ENCODE measurements at places on chromosomes 5 and 9.
A peak's percentile ranks its signal among the peaks of the same experiment; 100 is the strongest.

- no peak for DNase-seq
Observed at GRCh38 chr5:131671994-131672655, 37.1 kb upstream of the RAPGEF6 start.

GRCh38 chr9:129551393-129551973 is 69.4 kb downstream of the C9orf50 start:
- no peak for DNase-seq

DNA sequence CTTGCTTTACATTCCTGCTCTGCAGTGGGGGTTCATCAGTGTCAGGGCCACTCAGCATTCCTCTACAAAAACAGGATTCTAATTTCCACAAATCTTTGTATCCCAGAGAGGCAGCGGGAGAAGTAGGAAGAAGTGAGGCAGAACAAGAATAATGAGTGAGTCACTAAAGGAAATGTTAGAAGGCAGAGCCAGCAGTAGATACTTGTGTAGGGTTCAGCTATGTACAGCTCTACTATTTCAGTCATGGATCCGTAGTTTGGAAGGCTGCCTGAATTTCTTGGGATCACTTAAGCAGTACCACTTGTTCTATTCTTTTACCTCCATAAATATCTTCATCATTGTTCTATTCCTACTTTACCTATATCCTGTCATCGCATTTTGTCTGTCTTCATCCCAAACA is 246.3 kb upstream of the TLE4 start:
- DNase-seq: no peak

GRCh38 chr9:102087141-102087540 is 348.7 kb upstream of the GRIN3A start:
- no peak for DNase-seq

DNA sequence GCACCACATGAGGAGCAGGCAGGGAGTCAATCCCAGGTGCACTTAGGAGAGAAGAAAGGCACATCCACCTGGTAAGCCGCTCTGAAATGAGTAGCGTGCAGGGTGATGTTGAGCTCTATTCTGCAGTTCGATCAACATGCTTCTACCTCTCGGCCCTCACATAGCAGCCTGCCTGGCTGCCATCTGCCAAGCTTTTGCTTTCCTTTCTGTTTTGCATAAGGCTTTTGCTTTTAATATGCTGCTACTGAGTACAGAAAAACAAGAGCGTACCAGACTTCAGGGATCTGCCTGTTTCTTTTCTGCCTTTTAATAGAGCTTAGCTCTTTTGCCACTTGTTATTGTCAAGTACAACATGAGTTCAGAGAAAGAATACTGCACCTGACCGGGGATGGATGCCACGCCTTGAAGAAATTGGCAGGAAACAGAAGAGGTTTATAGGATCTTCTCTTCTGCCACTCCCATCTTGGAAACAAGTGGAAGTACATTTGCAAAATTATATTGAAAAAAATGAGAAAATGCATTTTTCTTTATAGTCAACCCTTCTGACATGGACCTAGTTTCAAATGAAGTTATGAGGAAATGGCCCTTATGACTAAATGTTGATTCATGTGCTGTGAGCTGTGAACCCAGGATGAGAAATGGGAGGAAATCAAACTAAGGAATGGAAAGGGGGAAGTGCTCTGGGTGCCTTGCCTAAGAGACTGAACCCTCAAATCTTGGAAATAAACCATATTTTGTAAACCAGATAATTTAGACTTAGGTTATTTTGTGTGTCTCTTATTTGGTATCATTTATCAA is 4.0 kb upstream of the FCHO2 start:
- no peak for DNase-seq

DNA sequence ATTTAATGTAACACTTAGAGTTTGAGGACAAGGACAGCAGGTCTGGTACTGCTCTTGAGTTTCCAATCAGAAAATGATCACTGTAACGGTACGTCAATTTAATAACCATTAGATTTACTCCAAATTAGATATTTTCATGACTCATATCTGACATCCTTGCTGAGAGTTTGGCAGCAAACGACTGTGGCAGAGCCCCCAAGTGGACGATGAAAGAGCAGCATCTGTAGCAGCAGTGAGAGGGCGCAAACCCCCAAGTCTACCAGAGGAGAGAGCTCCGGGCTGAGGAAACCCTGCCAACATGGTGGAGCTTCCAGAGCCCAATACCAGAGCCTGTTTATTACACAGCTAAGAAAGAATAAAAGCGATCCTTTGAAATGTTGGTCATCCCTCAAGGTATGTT is 73.2 kb upstream of the EPB41L4A start:
- peak; percentile 10 for DNase-seq

DNA sequence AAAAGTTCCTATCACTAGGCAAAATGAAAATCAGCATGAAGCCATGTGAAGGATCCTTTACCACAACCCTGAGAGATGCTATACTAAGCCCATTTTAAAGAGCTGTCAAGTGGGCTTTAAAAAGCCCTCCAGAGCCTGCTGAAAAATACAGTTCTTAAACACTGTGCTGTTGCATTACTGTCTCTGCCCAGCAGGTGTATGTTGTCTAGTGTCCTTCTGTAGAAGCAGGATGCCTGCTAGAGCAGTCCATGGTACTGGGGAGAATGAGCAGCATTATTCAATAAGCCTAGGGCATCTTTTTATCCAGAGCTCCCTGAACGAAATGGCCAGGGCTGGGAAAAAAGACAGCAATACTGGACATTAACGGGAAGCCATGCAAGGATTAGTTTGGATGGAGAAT is 126.2 kb upstream of the PLCXD3 start:
- no peak for DNase-seq

DNA sequence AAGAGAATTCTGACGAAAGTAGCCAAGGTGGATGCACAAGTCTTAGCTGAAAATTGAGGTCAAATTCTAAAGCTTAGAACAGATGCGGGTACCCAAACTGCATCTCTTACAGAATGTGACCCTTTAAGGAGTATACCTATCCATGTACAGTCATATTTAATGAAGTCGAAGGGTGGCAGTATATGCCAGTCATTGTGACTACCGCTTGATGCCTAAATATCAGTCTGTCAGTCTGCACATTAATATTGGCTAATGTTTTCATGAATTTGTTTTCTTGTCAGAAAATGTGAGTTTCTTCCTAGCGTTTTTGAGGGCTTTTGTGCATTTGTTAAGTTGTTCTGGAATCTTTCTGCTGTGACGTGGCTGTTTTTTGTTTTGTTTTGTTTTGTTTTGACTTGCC is 264.5 kb upstream of the ELAVL2 start:
- DNase-seq: no peak

GRCh38 chr9:68653141-68653595 is 51.9 kb upstream of the PIP5K1B start:
- DNase-seq: peak; percentile 48

GRCh38 chr5:137667341-137667740 is 68.5 kb downstream of the KLHL3 start:
- no peak for DNase-seq

- no peak for DNase-seq
Observed at GRCh38 chr5:163567811-163568210, 62.4 kb downstream of the MAT2B start.

DNA sequence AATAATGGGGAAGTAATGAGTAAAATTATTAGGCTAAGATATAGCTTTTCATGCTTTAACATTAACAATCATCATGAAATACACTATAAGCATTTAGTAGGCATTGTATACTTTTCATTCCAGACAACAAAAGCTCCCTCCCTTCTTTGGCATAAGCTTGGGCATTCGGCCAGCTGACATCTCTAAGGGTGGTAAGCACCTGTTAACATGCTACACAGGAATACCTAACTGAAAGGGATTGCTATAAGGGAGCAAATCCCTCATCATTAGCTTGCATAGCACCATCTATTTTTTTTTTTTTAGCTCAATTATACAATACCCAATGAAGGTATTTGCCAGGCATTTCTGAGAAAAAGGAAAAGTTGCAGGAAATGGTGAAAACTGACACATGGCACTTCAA is 16.6 kb downstream of the STRBP start:
- DNase-seq: no peak

DNA sequence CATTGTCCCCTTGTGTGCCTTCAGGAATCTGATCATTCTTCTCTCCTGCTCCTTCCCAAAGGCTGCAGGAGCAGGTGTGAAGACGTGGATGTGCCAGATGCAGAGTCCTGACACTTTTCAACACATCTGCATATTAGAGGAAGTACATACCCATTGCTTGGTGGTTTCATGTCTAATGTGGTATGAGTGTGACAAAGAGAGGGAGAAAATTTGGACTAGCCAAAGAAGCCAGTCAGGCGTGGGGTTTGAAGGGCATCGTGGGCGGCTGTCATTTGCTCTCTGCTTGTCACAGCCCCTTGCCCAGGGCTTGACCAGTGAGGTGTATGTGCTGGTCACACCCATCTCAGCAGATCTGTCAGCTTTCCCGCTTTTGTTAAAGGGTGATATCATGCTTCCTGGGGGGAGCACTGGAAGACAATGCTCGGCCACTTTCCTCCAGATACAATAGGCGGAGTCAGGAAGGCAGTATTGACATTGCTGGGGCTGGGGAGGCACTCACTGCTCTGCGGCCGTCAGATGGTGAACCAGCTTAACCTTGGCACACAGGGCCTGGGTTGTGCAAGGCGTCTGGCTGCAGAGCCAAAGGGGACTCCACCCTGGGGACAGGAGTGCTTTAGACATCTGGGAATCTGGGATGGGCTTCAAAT is 8.6 kb downstream of the TEK start:
- DNase-seq: no peak

GRCh38 chr5:58314356-58315210 is 145.3 kb downstream of the PLK2 start:
- no peak for DNase-seq

- no peak for DNase-seq
Observed at GRCh38 chr5:41368158-41368557, 142.2 kb downstream of the PLCXD3 start.

GRCh38 chr5:96079075-96079474 is 117.4 kb upstream of the ELL2 start:
- DNase-seq: peak; percentile 43

GRCh38 chr5:170805666-170806065 is 22.1 kb downstream of the GABRP start:
- no peak for DNase-seq

- no peak for DNase-seq
Observed at GRCh38 chr5:129098488-129099183, 4.1 kb downstream of the ISOC1 start.

- no peak for DNase-seq
Observed at GRCh38 chr5:140037012-140037411, 6.1 kb downstream of the NRG2 start.

DNA sequence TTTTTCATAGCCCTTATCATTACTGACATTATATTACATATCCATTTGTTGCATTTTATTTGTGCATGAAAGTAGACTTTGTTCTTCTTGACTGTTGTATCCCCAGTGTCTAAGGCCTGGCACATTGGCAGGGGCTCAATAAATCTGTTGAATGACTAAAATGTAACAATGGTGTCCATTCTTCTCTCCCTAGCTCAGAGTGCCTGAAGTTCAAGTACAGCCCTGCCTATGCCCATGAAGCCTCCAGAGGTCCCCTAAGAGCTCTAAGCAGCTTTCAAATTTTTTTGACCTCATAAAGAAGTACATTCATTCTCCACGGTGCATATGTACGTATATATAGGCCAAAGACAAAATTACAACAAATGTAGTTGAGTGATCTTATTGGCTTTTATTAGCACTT is 4.2 kb upstream of the BSPRY start:
- no peak for DNase-seq

- no peak for DNase-seq
Observed at GRCh38 chr5:25944786-25945185, 1093.6 kb downstream of the CDH9 start.

DNA sequence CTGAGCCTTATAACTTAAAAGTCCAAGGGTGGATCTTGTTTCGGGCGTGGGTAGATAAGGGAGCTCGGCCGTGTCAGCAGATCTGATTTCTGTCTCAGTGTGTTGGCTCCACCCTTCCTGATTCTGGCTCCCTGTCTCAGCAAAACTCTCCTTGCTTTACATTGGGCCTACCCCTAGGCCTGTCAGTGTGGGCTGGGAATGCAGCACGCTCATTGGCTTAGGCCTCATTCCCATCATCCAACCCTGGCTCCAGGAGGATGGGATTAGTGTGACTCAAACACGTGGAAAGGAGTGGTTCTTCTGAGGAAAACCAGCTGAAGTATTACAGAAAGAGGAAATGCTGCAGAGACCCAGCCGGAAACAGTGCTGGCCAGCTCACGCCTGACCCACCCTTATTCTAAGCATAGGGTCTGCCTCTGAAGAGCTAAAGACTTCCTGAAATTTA is 59.9 kb downstream of the ZFAND5 start:
- DNase-seq: peak; percentile 15

DNA sequence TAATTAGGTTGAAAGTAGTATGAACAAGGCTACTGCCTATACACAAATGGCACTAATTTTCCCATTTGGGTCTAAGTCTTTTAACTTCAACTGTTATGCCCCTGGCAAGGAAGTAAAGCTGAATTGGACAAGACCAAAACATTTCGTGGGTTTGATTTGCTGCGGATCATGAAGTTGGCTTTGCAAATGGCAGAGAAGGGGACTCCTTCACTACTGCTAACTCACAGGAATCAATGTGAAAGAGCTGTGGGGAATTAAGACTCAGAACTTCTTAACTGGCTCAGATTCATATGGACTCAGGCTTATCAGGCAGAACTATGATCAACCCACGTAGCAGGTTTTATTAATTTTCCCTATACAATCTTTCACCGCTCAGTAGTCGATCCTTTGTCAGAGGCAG is 73.8 kb upstream of the IFNE start:
- DNase-seq: no peak

- no peak for DNase-seq
Observed at GRCh38 chr5:115657881-115658233, 32.0 kb upstream of the TMED7 start.

GRCh38 chr9:129867136-129868022 is 32.1 kb downstream of the USP20 start:
- DNase-seq: peak; percentile 67

GRCh38 chr9:7756088-7756487 is 43.5 kb downstream of the DMAC1 start:
- DNase-seq: no peak

DNA sequence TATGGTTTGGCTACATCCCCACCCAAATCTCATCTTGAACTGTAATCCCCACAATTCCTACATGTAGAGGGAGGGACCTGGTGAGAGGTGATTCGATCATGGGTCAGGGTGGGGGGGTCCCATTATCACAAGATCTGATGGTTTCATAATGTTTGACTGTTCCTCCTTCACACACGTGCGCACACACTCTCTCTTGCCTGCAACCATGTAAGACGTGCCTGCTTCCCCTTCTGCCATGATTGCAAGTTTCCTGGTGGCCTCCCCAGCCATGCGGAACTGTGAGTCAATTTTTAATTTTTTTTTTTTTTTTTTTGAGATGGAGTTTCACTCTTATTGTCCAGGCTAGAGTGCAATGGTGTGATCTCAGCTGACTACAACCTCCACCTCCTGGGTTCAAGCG is 27.0 kb downstream of the FAM169A start:
- DNase-seq: no peak
